K562 (cell line): ENCODE measurements at places on chromosomes 5 and 9.

DNA sequence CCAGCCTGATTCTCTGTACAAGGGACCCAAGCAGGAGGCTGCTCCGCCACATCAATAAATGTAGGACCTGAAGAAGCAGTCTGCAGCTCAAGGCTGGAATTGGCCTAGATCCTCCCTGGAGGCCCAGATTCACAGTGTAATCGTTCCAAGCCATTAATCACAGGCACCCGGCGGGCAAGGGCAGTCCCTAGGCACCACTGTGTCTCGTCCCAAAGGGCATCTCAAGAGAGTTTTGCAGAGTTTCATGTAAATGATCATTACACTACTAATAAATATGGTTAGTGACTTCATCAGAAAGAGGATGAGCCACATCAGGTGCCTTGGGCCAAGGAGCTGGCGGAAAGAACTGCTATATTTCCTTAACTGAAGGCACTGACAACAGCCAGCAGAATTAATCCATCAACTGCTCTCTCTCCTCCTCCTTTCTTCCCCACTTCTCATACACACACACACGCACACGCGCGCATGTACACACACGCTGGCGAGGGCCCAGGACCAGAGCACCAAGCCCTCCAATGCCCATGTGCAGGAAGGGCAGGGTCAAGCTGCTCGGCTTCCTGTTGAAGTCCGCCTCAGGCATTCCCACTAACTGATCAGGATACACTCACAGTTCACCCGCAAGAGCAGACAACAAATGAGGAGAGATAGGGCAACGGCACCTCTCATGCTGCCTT, 33.9 kb downstream of the GNAQ start:
- DNase-seq: no peak

DNA sequence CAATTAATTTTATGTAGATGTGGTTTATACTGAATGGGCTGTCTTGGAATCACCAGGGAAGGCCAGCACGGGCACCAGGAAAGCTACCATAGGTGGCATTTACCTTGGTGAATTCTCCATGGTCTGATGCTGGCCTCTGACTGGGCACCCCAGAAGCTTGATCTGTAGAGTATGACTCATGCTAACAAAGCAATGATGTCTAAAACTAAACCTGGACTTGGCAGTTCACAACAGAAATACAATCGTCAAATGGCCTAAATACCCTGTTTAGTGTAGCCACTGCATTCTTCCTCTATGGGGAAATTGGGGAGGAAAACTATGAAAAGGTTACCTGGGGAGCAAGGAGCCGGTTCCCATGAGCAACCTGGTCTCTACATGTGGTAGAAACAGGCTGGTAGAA, 98.0 kb downstream of the ATPSCKMT start:
- DNase-seq: no peak

- no peak for DNase-seq
Observed at GRCh38 chr9:89865981-89866380, 261.2 kb downstream of the GADD45G start.

- no peak for DNase-seq
Observed at GRCh38 chr5:133876266-133876665, 92.2 kb downstream of the C5orf15 start.

- DNase-seq: no peak
Observed at GRCh38 chr9:105206821-105207699, 37.4 kb upstream of the SLC44A1 start.
